ENCODE measurements at places on chromosomes 5 and 9.

DNA sequence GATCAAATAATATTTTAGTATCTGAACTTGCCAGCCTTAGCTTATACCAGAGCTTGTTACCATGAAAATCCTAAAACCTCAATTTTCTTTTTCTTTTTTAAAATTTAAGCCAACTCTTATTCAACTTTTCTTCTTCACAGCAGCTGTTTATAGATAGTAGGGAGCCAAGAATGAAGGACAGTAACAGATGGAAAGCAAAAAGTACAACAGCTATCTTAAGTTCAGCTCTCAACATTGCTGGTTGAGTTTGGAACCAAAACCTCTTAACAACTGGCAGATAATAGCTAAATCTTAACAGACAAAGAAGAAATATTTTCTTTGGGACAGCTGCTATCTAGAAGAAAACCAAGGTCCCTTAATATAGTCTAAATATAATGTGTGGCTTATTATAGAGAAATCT, 74.7 kb downstream of the PJA2 start:
- no peak for DNase-seq

DNA sequence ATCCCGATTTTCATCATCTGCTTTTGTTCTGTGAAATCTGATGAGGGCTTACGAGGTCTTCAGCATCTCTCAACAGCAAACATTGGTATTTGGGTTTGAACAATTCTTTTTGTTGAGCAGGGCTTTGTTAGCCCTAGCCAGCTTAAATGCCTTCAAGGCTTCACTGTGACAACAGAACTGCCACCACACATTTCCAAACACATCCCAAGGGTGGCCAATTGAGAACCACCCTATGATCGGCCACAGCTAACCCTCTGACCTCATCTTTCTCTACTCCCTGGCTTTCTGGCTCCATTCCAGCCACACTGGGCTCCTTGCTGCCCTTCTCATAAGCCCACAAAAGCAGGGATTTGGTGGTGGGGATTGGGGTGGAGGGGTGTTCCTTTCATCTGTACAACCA, 17.6 kb downstream of the MTX3 start:
- DNase-seq = no peak

DNA sequence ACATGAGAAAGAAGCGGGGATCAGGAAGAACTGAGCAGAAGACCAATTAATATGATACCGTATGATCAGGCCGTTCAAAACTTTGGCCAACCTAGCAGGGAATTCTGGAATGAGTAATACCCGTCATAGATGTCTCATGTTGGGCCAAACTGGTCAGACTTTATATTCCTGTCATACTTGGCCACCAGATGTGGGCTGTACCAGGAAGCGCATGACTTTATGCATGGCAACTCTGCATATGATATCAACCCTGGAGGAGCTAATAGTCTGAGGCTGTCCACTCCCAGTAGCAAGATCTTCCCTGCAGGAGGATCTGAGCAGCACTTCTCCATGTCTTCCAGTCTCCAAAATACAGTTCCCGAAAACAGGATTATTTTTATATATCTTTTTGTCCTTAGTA, 68.5 kb upstream of the NAA35 start:
- DNase-seq = no peak

DNA sequence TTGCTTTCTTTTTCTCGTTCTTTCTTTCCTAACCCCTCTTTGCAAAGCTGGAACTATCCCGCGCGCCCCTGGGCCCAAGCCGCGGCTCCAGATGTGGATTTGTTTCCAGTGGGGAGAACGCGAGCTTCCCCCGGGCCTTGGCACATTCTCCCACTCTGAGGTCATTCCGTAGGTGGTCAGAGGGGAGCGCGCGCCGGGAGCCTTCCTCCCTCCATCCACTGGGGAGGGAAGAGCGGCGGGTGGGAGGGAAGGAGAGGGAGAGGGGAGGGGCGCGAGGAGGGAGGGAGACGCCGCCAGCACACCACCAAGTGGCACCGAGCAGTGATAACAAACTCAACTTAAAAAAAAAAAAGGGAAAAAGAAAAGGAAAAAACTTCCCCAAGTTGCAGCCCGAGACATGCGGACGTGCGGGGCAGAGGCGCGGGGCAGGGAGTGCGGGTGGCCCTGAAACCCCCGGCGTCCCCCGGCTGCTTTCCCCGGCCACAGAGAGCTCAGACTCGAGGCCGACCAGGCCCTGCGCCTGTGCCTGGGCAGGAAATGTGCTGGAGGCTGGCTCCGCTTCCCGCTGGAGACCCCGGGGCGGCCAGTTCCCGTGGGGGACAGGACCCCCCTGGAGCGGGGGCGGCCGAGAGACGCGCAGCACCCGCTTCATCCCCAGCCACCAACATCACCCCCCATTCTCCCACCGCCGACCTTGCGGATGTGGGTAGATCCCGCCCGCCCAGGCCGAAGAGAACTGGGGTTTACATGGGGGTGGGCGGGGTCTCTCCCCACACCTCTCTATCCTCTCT, 3.1 kb downstream of the IER5L start:
- peak; percentile 63 for DNase-seq

Data from foreskin keratinocyte (primary cell).